NCI-H146 (cell line): ENCODE measurements at places on chromosomes 16 and 17.

DNA sequence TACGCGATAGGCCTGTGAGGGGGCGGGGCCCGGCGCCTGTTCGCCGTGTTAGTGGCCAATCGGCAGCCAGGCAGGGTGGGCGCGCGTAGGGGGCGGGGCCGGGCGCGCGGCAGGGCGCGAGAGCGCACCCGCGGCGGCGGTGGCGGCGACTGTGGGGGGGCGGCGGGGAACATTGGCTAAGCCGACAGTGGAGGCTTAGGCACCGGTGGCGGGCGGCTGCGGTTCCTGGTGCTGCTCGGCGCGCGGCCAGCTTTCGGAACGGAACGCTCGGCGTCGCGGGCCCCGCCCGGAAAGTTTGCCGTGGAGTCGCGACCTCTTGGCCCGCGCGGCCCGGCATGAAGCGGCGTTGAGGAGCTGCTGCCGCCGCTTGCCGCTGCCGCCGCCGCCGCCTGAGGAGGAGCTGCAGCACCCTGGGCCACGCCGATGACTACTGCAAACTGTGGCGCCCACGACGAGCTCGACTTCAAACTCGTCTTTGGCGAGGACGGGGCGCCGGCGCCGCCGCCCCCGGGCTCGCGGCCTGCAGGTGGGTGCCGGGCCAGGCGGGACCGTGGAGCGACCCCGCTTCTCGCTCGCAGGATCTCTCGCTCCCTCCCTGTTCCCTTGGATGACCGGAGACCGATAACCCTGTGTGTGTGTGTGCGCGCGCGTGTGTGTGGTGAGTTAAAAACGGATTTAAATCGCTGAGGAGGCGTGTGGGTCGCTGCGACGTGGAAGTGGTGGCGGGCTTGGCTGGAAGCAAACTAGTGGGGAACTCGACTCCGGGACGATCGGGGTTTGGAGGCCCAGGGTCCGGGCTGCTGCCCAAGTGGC, at the start of gene NFATC3:
Gene NFATC3 (plus strand): TSS at position 112 of the 813 bp plus-strand sequence. CDS start 312 bp downstream, at position 424.
- peak; percentile 95 for DNase-seq

- DNase-seq: no peak
Measured at GRCh38 chr17:77300016-77300686, 159.4 kb downstream of the SEC14L1 start.

DNA sequence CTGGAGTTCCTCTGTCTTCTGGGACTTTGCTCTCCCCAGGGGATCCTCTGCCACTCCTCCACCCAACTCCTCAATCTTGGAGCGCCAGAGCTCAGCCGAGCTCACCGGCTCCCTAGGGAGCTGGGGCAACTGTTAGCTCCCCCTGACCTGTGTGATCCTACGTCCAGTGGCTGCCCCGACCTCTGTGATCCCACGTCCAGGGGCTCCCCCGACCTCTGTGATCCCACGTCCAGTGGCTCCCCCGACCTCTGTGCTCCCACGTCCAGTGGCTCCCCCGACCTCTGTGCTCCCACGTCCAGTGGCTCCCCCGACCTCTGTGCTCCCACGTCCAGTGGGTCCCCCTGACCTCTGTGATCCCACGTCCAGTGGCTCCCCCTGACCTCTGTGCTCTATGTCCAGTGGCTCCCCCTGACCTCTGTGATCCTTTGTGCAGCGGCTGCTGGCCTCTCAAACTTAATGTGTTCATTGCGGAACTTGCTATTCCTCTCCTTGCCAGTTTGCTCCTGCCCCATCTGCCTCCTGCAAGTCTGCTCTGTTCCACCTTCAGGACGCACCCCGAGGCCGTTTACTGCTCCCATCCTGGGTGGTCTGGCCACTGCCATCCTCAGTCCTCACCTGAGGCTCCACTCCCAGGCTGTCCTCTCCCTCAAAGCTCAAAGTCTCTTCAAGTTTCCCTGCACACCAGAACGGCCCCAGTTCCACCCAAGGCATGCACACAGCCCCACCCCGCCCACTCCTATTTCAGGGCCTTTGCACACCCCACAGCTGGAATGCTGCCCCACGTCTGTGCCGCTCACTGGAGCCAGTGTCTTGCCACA, 2.8 kb downstream of the VPS9D1 start:
- no peak for DNase-seq

DNA sequence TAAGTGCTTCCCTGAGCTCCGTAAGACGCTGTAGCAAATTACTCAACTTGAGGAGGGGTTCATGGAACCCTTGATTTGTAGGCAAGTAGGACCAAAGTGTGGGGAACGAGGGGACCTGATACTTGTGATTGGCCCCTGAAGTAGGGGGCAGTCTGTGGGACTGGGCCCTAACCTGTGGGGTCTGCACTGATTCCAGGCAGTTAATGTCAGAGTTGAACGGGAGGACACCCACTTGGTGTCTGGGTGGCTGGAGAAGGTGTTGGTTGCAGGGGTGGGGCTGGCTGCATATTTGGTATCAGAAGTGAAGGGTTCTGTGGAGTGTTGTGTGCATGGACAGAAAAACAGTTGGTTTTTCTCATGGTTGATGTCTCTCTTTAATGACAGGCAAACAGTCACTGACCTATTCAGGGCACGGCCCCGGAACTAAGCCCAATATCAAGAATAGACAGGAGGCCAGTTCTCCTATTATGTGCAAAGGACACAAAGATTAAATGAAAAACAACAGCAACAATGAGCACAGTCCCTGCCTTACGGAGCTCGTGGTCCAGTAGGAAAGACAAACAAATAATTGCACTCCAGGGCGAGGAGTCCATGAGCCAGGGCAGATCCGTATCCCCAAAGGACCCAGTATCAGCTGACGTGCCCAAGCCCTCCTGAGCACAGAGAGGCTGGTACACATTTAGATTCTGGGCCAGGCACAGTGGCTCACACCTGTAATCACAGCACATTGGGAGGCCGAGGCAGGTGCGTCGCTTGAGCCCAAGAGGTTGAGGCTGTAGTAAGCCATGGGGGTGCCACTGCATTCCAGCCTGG, 19.2 kb downstream of the MXRA7 start:
- peak; percentile 28 for DNase-seq

GRCh38 chr16:22664561-22664997, 149.4 kb upstream of the HS3ST2 start:
- no peak for DNase-seq

DNA sequence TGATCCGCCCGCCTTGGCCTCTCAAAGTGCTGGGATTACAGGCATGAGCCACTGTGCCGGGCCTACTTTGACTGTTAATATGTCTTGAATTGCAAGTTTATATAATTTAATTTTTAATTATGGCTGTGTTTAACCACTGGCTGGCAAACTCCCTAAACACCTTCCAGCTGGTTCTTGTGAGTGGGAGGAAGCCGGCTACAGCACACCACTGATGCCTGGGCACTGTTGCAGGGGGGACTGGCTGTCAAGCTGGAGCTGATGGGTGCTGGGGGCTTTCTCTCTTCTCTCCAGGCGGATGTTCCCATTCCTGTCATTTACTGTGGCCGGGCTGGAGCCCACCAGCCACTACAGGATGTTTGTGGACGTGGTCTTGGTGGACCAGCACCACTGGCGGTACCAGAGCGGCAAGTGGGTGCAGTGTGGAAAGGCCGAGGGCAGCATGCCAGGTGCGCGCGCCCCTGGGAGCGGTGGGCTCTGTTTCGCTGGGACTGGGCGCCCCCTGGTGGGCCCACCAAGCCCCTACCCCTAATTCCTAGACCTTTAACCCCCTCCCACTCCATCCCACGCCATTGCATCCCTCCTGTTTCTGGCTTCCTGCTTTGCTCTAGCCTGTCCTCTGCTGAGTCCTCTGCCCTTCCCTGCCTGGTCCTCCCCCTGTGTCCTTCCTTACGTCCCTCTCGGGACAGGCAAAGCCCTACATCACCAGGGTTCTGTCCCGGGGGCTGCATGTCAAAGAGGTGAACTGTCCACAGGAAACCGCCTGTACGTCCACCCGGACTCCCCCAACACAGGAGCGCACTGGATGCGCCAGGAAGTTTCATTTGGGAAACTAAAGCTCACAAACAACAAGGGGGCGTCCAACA, 9.5 kb downstream of the TBX21 start:
- peak; percentile 50 for DNase-seq

- no peak for DNase-seq
Measured at GRCh38 chr16:89547860-89548259, 12.6 kb upstream of the RPL13 start.
